ENCODE measurements at places on chromosomes 2 and 18.

DNA sequence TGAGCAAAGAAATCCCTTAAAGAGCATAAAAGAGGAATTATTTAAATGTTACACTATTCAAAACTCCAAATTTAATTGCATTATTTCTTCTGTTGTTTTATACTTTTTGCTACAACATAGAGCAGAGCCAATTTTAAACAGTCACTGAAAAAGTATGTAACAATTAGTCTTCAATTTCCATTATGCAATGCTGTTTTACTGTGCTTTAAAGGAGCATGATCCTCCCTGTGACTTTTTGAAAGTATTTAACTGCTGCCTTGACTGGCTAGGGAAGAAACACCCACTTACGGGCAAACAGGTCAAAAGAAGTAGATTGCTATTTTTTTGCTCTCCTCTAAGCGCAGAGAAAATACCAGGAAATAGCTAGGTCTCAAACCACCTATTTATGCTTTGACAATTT is 217.4 kb upstream of the GCFC2 start:
- no peak for DNase-seq

DNA sequence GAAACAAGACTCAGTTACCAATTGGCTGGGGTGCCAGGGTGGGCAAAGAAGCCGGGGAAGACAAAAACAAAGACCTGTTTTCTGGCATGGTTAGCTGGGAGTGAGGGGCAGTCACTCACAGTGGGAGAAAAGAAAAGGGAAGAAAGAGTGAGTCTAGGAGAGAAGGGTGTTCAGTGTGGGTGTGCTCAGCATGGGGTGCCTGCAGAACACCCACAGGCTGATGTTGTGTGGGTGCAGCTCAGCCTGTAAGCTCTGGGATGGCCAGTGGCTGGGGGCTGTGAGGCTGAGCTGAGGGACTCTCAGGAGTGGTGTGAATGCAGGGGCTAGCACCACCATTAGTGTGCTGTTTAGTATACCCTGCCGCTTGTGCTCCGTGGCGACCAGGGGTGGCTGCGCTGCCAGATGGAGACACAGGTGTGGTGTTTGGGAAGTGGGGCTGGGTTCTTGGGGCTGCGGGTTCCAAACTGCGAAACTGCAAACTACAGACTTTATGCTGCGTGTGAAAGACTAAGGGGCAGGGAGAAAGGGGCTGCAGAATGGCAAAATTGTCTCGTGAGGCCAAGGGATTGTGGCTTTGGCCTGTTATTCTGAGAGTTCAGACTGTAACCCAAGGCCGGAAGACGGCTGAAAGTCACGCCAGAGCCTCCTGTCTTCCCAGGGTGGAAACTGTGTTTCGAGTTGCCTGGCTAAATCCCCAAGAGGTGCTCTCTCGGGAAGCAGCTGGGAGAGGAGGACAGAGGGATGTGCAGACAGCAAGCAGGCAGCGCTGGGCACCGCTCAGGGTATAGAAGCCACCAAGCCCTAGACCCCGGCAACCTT is 156.3 kb downstream of the TTC32 start:
- DNase-seq, result no peak

DNA sequence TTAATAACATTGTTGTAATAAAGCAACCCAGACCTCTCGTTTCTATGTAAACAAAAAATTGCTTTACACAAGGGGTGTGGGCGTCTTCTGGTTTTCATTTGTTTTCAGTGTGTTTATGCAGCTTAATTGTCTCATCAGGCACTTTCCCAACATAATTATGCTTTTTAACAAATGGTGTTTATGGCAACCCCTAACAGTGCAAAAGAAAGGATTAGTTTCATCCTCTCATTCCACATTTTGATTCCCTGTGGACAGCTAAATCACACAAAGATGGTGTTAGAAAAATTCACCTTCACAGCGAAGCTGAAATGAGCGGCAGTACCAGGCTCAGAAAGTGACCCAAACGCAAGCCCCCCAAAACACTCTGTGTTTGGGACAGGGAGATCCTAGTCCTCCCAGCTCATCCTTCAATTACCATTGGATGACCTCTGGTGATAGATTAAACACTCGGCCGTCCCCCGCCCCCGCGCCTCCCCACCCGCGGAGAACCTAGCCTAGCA is 724 bp downstream of the FTCDNL1 start:
- DNase-seq, result no peak

DNA sequence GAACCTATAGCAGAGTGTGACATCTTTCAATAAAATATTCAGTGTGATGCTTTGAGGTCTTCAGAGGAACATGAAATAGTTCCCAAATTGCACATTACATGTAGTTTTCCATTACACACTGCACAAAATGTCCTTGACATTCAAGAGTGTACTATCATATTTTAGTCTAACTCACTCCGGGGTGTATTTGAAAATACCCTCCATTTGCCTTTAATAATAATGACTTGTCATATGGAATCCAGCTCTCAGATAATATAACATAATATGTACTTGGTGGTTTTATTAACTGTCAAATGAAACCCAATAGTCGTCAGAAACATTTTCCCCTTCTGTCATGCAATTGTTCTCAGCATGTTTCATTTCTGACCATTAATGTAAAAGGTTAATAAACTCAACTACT is 176.7 kb upstream of the CDH19 start:
- no peak for DNase-seq

GRCh38 chr2:216110620-216111019 is 1.5 kb downstream of the XRCC5 start:
- no peak for DNase-seq

- DNase-seq, result no peak
Measured at GRCh38 chr2:232174662-232175061, 203.9 kb upstream of the ALPP start.

DNA sequence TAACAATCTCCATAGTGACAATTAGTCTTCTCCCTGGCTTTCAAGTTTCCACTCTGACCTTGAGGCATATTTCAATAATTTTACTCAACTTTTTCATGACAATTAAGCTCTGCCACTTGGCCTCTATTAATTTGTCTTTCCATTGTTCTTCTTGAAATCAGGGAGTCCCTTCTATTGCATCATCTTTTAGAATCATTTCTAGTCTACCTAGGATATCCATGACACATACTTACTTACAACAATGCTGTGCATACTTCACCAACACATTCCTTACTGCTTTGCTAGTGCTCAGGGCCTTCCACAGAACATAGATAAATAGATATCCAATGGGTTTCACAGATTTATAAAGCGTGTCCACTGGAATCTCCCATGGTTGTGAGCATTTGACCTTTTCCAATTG is 331.5 kb upstream of the LRP1B start:
- DNase-seq, result no peak

GRCh38 chr2:161070693-161071479 is 89.3 kb upstream of the TANK start:
- no peak for DNase-seq

- peak; percentile 61 for DNase-seq
Measured at GRCh38 chr2:207046724-207047123, 107.4 kb downstream of the CPO start.

DNA sequence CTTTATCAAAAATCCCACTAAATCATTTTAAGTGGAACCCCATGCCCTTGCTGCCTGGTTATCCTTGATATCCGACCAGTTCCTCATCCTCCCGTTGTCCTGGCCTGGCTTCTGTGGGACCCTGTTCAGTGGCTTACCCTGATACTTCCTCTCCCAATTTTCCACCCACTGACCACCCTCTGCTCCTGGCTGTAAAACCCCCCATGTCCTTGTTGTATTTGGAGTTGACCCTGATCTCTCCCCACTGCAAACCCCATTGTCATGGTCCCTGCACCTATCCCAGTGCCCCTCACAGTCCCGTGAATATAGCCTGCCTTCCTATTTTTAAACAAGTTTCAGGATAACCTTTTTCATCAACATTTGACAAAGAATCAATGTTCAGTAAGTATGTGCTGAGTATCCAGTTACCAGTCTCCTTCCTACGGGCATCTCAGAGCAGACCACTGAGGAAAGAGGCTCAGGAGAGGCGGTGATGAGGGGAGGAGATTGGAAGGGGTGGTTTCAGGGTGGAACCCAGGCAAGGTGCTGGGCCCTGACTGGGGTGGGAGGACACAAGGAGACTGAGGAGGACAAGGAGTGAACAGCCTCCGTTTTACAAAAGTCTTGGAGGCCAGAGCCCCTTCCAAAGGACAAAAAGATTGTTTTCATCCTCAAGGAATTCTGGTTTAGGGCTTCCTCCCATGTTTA is 131.8 kb downstream of the PXDN start:
- no peak for DNase-seq

DNA sequence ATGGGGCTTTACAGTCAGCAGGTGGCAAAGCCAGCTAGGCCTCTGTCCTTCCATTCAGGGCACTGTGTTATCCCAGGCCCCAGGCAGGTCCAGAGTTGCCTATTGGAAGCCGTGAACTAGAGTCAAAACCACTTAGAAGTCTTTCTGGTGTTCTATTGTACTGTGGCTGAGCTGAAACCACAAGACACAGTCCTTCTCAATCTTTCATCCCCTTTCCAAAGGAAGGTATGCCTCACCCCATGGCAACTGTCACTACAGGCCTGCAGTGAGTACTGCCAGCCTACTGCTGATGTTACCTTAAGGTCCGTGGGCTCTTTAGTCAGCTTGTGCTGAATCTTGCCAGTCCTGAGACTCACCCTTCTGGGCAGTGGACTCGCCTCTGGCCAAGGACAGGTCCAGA is 181.6 kb downstream of the GULP1 start:
- no peak for DNase-seq

GRCh38 chr2:60492548-60492947 is 60.9 kb downstream of the BCL11A start:
- DNase-seq, result no peak

- no peak for DNase-seq
Measured at GRCh38 chr18:78809845-78810244, 169.8 kb upstream of the SALL3 start.

DNA sequence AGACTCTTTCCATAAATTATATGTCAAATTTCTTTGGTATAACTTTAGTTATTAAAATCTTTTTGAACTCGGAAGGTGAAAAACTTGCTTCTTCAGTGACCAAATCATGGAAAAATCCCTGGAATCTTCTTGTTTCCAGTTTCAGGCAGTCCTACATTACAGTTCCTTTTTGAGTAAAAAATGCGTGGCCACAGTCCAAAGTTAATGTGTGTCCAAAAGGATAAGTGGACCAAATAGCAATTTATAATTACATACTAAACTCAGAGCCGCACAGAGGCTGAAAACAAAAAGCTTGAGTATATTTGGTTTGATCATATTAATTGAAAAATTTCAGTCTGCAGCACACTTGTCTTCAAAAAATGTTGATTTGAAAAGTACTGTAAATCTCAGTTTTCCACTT is 28.4 kb upstream of the DYNC2LI1 start:
- no peak for DNase-seq

DNA sequence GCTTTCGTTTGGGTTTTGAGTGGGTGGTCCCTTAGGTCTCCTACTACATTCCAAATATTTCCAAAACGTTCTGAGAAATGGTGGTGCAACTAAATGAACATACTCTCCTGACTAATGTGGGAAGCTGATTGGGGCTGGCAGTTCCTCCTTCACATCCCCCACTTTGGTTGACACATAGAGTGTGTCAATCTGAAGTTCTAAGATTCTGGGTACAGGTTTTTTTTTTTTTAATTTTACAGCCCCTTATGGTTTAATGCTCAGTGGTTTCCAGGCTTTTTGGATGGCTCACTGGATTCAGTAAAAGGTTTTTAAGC is 58.4 kb upstream of the ITGB6 start:
- no peak for DNase-seq

GRCh38 chr2:62409442-62409841 is 96.6 kb downstream of the TMEM17 start:
- DNase-seq, result no peak

GRCh38 chr2:85994421-85994777 is 105.6 kb upstream of the ST3GAL5 start:
- DNase-seq, result no peak

DNA sequence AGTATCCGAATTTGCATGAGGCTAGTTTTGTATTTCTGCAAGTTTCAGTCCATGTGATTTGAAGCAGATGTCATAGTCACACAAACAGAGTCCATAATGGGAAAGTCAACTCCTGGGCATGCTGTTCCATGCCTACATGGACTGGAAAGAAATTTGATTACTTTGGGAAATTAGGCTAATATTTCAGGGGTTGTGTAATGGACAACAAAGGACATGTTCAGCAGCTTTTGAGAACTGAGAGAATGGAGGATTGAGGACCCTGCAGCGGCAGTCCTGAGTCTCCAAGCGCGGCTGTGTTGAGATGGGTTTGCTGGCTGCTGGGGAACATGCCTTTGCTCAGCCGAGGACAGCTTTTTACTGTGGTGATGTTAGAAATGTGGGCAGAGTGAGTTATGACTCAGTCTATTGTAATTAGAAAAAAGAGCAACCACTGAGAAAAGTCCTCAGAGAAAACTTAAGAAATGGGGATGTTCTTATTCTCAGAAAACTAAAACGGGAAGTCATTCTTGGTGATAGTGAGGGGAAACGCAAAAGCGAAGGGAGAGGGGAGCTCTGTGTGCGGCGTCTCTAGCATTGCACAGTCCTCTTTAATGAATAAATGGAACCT is 149.2 kb downstream of the FAM210A start:
- no peak for DNase-seq

DNA sequence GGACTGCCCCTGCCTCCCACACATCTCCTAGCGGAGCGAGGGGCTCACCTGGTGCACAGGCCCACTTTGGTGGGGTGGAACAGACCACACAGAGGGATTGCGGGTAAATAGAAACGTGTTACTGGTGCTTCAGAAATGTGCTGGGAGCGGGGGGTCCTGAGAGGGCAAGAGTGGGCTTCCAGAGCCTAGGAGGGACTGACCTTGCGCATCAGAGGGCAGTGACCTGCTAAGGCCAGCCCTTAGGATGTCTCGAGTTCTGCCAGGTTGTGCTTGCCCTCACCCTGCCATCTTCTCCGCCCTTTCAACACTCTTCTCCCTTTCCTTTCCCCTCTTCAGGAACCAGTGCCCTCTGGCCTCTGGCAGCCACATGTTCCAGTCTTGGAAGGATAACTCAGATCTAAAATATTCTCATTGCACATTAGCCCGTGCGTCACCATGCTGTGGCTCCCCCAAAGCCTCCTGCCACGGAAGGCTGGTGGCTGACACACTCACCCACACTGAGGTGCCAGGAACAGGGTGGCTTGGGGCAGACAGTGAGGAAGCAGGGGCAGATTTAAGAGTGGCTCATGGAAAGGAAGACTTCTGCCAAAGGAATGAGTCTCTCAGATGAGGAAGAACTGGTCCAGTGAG is 89.6 kb downstream of the MCFD2 start:
- no peak for DNase-seq

- no peak for DNase-seq
Measured at GRCh38 chr2:20220806-20221554, 4.0 kb downstream of the SDC1 start.

DNA sequence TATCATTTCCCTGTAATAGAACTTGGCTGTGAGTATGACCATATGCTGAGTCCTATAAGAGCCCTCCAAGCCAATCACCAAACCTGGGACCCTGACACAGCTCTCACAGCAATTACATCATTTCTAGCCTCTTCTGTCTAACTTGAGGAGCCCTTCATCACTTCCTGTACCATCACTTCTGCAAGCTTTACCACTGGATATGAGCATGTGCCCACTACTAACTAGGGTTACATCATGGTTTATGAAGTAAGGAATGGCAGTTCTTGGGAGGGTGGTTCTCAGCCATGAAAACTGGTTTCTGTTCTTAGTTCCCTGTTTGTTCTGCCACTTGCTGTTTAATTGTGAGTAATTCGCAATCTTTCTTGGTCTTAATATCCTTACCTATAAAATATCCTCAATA is 31.0 kb upstream of the EPB41L3 start:
- DNase-seq, result no peak
